ENCODE measurements at places on chromosomes 2 and 18.

GRCh38 chr2:115746151-115746550, 1303.7 kb downstream of the DPP10 start:
- no peak for DNase-seq

GRCh38 chr18:34548973-34549294, 161.2 kb upstream of the DTNA start:
- no peak for DNase-seq

- DNase-seq = no peak
These were observed 30.2 kb upstream of the HPCAL1 start for GRCh38 chr2:10272464-10272863.

GRCh38 chr2:128159437-128159836, 68.4 kb downstream of the UGGT1 start:
- no peak for DNase-seq

DNA sequence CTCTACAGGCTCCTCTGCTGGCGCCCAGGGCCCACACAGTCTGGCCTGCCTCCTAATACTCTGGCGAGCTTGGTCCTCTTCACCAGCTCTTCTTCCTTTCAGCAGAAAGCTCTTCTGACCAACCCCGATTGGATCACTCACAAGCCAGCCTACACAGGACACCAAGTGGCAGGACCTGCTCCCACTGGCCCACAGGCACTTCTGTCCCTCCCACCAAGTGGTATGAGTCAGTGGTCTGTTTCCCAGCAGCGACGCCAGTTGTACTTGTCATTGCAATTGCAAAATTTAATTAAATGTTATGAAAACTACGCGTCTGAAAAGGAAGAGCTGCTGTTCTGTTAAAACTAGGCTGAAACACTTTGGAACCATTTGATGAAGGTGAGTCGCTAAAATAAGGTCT, 46.7 kb downstream of the NDUFA10 start:
- DNase-seq = no peak

DNA sequence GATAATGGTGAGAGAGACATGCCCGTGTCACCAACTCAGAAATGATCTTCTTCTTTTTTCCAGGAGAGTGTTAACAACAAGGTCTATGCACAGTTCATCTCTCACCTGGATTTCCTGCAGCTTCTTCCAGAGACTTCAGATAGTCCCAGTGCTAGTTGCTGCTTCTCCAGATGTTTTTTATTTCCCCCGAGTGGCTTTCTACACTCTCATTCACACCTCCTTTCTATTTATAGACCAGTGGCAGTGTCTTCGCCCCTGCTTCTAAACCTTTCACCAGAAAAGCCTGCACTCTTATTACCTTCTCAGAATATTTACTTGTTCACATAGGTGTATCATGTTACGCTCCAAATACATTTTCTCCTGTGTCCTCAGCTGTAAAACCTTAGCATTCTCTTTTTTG, 558.8 kb upstream of the CHAC2 start:
- DNase-seq = no peak

- DNase-seq = no peak
These were observed 38.5 kb downstream of the CDCA7 start for GRCh38 chr2:173393186-173393585.

- peak; percentile 62 for DNase-seq
These were observed at the start of gene MTA3 for GRCh38 chr2:42568401-42569115. TSS of gene MTA3 (plus strand) at chr2:42568632. CDS start at chr2:42568746, 114 bp downstream.
